Hindlimb muscle (tissue), 1 donor: ENCODE measurements at places on chromosomes 7 and 10. TPM values are rescaled to one million over a fixed set of nuclear protein-coding genes. Genes with fewer than 3 reads are reported as not detected.
A peak's percentile ranks its signal among the peaks of the same experiment; 100 is the strongest.

DNA sequence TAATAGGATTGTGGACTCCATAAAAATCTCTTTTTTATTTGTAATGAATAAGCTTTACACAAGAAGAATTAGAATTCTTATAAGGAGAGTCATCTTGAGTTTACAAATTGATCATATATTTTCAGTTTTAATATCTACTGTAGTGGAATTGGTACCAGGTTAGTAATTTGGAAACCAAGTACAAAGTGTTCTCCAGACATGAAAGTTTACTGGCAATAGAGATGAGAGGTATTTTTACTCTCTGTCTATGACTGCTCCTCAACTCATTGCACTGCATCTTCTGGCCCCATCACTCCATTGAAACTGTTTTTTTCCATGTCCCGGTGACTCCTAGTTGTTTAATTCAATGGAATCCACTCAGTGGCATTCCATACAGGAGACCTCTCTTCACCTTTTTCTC lies 164.5 kb upstream of the SMIM30 start:
- no peak for DNase-seq

- peak; percentile 7 for DNase-seq
Observed at GRCh38 chr10:70053841-70054288, 1.2 kb downstream of the MACROH2A2 start.

DNA sequence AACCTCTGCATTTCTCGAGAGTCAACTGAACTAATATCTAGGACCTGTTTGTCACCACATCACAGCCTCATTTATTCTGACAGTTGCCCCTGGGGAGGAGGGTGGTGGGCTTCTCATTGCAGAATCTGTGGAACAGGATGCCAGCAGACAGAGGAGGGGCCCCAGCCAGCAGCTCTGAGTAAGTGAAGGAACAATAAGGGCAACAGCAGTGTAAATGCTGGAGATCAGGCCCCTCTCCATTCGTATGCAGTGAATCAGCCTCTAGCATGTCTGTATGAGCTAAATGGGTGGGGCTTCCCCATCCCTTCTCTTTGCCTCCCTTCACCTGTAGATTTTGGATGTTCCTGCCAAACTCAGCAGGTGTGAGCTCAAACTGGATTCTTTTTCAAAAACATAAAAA lies 7.7 kb upstream of the CPVL start:
- no peak for DNase-seq

GRCh38 chr10:77827366-77827765 lies 99.2 kb downstream of the DLG5 start:
- no peak for DNase-seq

The LRRC17 gene
- 26.4 TPM for polyA plus RNA-seq

- no peak for DNase-seq
Observed at GRCh38 chr10:107880185-107880584, 715.7 kb upstream of the SORCS1 start.

GRCh38 chr7:157404845-157405481 lies 68.2 kb downstream of the DNAJB6 start:
- DNase-seq: no peak

- DNase-seq: peak; percentile 43
Observed at GRCh38 chr7:129188892-129189660, 643 bp downstream of the SMO start.

DNA sequence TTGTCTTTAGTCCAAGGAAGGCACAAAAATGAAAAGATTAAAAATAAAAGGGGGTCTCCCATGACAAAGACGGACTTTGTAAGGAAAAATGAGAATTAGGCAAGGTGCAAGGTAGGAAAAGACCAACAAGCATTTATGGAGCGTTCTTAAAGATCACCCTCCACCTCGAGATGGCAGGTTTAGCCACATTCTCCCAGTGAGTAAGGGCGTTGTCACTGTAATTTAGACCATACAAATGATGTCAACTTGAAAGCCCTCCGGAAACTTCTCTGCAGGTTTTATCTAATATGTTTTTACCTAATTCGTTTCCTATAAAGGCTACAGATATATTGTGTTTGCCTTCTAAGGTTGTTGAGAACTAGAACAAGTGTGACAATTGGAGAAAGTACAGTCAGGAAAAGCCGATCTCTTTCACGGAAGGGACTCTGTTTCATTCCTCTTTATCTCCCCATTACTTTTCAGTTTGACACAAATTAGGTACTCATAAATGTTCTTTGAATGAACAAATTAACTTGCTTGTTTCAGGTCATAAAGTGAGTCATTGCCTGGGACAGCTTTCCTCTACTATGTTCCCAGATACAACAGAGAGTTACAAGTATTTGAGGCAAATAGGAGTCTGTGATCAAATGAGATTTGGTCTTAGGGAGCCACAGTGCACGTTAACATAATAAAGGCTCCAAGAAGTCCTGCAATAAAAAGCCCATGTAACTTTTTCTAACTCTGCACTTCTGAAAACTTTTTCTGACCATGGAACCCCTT lies 102.6 kb upstream of the HABP2 start:
- DNase-seq: no peak

DNA sequence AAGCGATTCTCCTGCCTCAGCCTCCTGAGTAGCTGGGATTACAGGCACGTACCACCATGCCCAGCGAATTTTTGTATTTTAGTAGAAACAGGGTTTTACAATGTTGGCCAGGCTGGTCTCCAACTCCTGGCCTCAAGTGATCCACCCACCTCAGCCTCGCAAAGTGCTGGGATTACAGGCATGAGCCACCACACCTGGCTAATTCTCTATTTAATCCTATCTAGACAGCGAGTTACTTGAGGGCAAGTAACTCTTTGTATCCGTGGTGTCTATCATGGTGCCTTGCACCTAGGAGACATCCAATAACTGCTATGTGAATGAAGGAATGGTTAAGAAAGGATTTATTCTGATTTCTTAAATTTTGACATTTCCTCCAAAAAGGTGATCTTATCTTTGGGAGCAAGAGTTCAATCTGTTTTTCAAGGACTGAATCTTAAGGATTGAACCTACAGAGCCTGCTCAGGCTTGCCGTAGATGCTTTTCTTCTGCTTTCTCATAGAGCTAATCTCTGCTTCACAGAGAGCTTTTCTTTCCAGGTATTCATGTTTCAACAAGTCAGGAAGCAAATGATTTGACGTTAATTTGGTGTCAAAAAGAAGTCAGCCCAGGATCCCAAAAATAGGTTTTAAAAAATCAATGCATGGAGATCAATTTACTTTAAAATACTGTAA lies 101.6 kb downstream of the CUL2 start:
- no peak for DNase-seq

DNA sequence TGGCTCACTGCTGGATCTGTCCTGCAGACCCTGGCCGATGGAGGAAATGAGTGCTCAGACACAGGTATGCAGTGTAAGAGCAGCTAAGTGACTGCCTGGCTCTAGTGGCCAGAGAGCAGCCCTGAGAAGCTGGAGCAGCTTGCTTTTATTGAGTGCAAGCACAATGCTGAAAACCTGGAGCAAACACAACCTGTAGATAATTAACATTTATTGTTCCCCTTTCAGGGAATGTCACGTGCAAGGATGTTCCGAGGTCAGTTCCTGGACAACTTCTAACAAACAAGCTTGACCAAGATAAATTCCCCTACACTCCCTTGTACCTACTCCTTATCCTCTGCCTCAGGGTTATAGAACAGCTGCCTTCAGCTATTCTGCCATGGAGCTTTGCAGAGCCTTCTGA lies 31.3 kb downstream of the DDC start:
- no peak for DNase-seq

GRCh38 chr7:98683514-98683913 lies 66.4 kb downstream of the NPTX2 start:
- no peak for DNase-seq

DNA sequence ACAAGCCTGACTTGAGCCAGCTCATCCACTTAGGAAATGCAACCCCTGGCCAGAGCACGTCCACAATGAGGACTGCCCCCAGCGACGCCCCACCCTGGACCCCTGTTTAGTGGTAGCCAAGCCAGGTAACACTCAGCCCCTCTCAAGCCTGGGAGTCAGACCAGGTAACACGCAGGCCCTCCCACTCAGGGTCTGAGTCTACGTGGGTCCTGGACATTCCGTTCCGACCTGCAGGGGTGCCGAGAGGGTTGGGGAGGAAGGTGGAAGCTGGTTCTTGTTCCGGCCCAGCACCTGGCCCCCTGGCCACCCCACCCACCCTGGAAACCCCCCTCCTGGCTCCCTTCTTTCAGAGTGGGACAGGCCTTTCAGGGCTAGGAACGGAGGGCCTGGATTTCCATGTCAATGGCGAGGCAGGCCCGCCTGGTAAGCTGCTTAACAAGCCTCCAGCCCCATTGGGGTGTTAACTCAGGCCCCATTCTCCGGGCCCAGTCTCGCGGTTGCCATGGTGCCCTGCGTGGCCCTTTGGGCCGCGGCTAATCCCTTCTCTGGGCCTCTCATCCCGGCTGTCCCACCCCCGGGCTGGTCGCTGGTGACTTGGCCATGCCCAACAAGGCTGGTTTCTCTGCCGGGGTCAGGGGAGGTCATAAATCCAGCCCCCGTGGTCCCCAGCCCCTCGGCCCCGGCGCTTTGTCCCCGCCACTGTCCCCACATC lies 19.7 kb upstream of the LFNG start:
- DNase-seq: no peak

DNA sequence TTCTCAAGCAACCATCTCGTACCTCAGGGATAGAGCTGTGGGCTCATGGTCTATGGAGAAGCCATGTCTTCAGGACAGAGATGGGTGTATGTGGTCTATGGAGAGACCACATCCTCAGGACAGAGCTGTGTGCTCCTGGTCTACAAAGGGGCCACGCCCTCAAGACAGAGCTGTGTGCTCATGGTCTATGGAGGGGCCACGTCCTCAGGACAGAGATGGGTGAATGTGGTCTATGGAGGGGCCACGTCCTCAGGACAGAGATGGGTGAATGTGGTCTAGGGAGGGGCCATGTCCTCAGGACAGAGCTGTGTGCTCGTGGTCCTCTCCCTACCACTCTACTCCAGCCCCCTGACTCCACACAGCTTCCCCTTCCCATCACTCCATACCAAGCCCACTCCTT lies 117.8 kb downstream of the WDR37 start:
- no peak for DNase-seq

DNA sequence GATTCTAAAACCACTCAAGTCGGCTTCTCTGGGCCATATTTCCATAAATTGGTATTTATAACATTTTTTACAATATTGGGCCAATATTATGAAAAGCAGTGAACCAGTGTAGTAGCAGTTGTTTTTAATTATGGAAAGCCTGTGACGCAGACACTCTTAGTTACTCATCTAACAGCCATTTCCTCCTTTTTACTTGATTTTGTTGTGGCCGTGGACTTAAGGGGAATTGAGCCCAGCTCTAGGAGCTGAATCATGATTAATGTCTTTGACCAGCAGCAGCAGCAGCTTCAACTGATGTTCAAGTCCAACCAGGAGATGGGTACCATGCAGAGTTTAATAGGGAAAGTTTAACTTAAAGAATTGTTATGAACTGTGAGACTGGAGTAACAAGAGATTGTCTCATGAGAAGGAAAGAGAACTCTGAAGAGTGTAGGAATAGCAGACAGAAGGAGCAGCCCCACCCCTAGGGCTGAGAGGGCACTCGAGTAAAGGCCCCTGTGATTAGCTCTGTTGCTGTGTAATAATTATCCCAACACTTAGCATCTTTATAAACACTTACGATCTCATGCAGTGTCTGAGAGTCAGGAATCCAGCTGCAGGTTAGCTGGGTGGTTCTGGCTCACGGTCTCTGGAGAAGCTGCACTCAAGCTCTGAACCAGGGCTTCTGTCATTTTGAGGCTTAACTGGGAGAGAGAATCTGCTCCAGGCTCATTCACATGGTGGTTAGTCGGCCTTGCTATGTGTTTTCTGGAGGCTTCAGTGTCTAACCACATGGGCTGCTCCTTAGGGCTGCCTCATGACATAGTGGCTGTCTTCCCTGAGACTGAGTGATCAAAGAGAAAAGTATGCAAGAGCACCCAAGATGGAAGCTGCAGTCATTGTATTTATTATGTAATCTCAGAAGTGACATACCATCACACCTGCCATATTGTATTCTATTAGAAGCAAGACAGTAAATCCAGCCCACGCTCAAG lies 4.6 kb downstream of the LANCL2 start:
- DNase-seq: no peak

- DNase-seq: no peak
Observed at GRCh38 chr10:96896884-96897589, 64.9 kb downstream of the LCOR start.

DNA sequence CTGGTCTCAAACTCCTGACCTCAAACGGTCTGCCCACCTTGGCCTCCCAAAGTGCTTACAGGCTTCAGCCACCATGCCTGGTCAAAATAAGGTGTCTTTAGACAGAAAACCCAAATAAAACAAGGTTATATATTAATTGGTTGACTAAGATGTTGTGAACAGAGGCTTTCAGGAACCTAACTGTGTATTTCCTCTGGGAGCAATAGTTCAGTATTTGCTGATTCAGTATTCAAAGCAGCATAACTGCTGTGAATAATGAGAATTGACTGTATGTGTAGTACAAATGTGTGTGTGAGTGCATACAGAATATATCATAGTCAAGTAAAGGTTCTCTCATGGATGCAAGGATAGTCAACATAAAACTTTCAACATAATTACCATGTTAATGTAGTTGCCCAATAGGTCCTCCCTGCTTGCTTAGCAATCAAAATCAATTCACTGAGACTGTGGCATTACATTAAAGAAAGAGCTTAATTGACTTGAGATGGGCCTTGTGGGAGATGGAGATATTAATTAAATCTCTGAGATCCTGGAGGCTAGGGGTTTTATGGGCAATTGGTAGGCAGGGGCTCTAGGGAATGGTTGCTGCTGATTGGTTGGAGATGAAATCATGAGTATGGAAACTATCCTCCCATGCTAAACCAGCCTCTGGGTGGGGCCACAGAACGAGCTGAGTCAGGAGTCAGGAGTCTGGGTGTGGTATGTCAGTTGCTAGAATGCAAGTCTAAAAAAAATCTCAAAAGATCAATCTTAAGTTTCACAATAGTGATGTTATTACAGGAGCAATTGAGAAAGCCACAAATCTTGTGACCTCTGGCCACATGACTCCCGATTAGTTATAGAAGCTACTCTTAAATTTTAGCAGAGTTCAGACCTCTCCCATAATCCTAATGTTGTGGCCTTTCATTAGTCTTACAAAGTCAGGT lies 162.7 kb downstream of the AKR1D1 start:
- no peak for DNase-seq

The CYP2E1 gene
- 1.6 TPM for polyA plus RNA-seq

The ITPRID1 gene
- polyA plus RNA-seq: 0.61 TPM
